ENCODE measurements at places on chromosomes 12 and 14. TPM values are rescaled to one million over a fixed set of nuclear protein-coding genes. Genes with fewer than 3 reads are reported as not detected.

ERP27 gene
- 0.33 TPM for total RNA-seq

B3GNT4 gene
- total RNA-seq, result not detected

GLT1D1 gene
- total RNA-seq, result not detected

HVCN1 gene
- total RNA-seq, result 2.9 TPM

EIF2S3B gene
- total RNA-seq, result 2.6 TPM

INHBC gene
- not detected for total RNA-seq

SERPINA10 gene
- total RNA-seq, result not detected
